Adrenal gland (tissue), 19 donors: ENCODE measurements at places on chromosomes 6 and 20. TPM values are rescaled to one million over a fixed set of nuclear protein-coding genes. Genes with fewer than 3 reads are reported as not detected.

The DDX43 gene
- not detected for total RNA-seq

DNA sequence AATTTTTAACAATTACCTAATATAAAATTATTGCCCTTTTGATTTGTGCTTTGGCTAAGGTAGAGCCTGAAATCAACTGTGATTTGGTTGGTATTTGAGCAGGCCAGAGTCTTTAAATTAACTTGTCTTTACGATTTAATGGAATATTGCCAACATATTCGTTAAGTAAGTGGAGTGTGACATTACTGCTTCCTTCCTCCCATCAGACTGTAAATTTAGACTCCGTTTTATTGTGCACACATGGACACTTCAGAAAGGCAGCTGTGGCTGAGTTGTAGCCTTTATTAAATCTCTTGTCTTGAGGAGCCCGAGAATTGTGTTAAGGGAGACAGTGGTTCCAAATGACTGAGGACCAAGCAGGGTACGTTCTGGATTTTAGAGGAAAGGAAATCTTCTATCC, 57.4 kb downstream of the CAP2 start:
- DNase-seq: no peak

GRCh38 chr20:474581-474980, 12.2 kb upstream of the TBC1D20 start:
- DNase-seq: no peak

The SLC35A1 gene
- total RNA-seq: 34.0 TPM

DNA sequence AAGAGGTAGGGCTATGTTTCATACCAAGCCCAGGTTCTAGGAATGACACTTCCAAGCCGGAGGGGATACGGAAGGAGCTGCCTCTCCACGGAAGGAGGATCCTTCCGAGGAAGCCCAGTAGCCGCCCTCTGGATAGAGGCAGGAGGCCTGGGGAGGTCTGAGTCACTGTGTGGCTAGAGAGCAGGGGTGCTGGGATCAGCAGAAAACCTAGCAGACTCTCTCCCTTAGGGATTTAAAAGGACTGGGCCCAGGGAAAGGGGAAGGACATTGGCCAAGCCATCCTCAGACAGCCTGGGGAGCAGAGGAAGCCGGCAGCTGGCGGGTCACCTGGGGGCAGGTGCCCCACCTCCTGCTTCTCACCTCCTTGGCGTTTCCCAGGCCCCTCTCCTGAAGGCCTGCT, 36.6 kb upstream of the NFATC2 start:
- no peak for DNase-seq

The BEND6 gene
- 1.2 TPM for total RNA-seq

GRCh38 chr6:63730311-63730710, 94.7 kb downstream of the PHF3 start:
- no peak for DNase-seq

GRCh38 chr6:31697555-31697954, 5.6 kb downstream of the ABHD16A start:
- DNase-seq: no peak

GRCh38 chr6:152233547-152234320, 403.4 kb downstream of the SYNE1 start:
- DNase-seq: no peak

- DNase-seq: peak; percentile 60
Measured at GRCh38 chr20:62069741-62070216, 4.1 kb upstream of the TAF4 start.
